Naive thymus-derived CD8-positive, alpha-beta T cell (primary cell): ENCODE measurements at places on chromosomes 7 and 10. TPM values are rescaled to one million over a fixed set of nuclear protein-coding genes. Genes with fewer than 3 reads are reported as not detected.

GRCh38 chr7:123096434-123096833 is 100.9 kb upstream of the TAS2R16 start:
- H3K27ac ChIP-seq: no peak overlapping the region
- no peaks in the 10 kb centered on the region for H3K27me3 ChIP-seq
- H3K4me3 ChIP-seq: no peak overlapping the region

- no peak overlapping the region for H3K4me3 ChIP-seq
- H3K4me1 ChIP-seq: no peaks in the 10 kb centered on the region
- H3K27ac ChIP-seq: no peak overlapping the region
Measured at GRCh38 chr10:68137171-68137570, 27.9 kb downstream of the MYPN start.

GRCh38 chr7:131961054-131961680 is 404.7 kb upstream of the PODXL start:
- H3K4me3 ChIP-seq: no peak overlapping the region
- no peaks in the 10 kb centered on the region for H3K4me1 ChIP-seq
- H3K27me3 ChIP-seq: peaks cover 14% of the 10 kb centered on the region

GRCh38 chr10:111709603-111710002 is 474.0 kb downstream of the GPAM start:
- peaks cover 2% of the 10 kb centered on the region for H3K27me3 ChIP-seq
- no peak overlapping the region for H3K27ac ChIP-seq
- no peak overlapping the region for H3K4me3 ChIP-seq
- DNase-seq: no peak
- no peaks in the 10 kb centered on the region for H3K36me3 ChIP-seq

DNA sequence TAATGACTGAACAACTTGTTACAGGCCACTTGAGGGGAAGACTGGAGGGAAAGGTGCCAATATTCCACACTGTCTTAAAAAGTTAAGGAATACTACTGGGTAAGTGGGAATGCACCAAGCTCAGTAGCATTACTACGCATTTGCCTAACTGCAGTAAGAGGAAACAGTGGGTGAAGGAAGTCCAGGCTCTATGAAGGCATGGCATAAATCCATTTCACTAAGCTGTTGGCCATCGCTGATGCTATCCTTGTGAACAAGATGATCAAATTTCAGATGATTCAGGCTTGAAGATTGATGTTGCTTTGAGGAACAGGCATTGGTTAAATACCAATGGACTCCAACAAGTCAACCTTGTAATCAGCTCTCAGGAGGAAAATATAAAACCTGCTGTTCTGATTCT is 44.2 kb upstream of the TES start:
- peaks cover 6% of the 10 kb centered on the region for H3K27me3 ChIP-seq
- no peak overlapping the region for H3K4me3 ChIP-seq
- no peak overlapping the region for H3K27ac ChIP-seq
- peaks cover 10% of the 10 kb centered on the region for H3K4me1 ChIP-seq

DNA sequence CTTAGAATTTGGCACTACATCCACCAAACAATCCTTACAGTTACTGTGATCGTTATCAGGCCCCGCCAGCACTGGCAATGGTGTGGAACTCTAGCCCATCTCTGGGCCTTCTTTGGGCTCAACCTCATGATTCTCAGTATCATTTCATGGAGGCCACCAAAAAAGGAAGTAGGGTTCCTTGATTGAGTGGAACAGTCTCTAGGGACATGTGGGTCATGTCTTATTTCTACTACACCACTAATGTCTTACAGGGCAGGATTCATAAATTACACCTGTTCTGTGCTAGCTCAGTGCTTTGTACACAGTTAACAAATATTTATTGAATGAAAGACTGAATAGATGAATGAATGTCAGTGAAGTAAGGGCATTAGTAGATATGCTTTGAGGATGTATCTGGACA is 53.9 kb downstream of the AP3M1 start:
- no peak overlapping the region for H3K27ac ChIP-seq
- DNase-seq: no peak
- no peaks in the 10 kb centered on the region for H3K27me3 ChIP-seq
- H3K4me1 ChIP-seq: no peaks in the 10 kb centered on the region
- H3K4me3 ChIP-seq: no peak overlapping the region
- peaks cover 19% of the 10 kb centered on the region for H3K36me3 ChIP-seq

GRCh38 chr7:40162516-40162915 is 27.7 kb downstream of the SUGCT start:
- no peaks in the 10 kb centered on the region for H3K4me1 ChIP-seq
- no peaks in the 10 kb centered on the region for H3K36me3 ChIP-seq
- no peak overlapping the region for H3K4me3 ChIP-seq
- no peak for DNase-seq
- no peak overlapping the region for H3K27ac ChIP-seq
- peaks cover 2% of the 10 kb centered on the region for H3K27me3 ChIP-seq

GRCh38 chr10:132364594-132364970 is 32.4 kb upstream of the PWWP2B start:
- H3K4me3 ChIP-seq: no peak overlapping the region
- peaks cover 11% of the 10 kb centered on the region for H3K4me1 ChIP-seq
- H3K27ac ChIP-seq: peak overlapping the region; percentile 15

- no peaks in the 10 kb centered on the region for H3K36me3 ChIP-seq
- H3K4me3 ChIP-seq: no peak overlapping the region
- DNase-seq: no peak
- H3K27me3 ChIP-seq: no peaks in the 10 kb centered on the region
Measured at GRCh38 chr7:18504965-18505364, 9.4 kb downstream of the HDAC9 start.

DNA sequence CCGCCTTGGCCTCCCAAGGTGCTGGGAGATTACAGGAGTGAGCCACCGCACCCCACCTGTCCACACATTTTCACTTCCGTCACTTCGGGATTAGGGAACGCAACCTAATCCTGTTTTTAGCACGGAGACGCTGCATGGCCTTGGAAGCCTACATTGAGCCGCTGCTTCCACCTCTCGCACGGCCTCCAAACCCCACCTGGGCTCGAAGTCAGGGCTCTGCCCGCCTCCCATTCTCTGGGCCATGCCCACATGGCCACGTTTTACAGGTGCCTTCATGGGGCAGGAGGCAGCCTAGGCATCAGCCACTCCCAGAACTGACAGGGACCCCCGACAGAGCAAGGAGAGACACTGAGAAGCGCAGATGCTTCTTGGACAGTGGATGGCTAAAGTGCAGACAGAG is 100.6 kb downstream of the OAT start:
- H3K27ac ChIP-seq: no peak overlapping the region
- H3K36me3 ChIP-seq: no peaks in the 10 kb centered on the region
- no peaks in the 10 kb centered on the region for H3K27me3 ChIP-seq
- H3K4me3 ChIP-seq: no peak overlapping the region

GRCh38 chr10:114577133-114577532 is 80.9 kb downstream of the ABLIM1 start:
- no peaks in the 10 kb centered on the region for H3K27me3 ChIP-seq
- H3K36me3 ChIP-seq: no peaks in the 10 kb centered on the region
- no peak overlapping the region for H3K27ac ChIP-seq
- no peaks in the 10 kb centered on the region for H3K4me1 ChIP-seq
- no peak overlapping the region for H3K4me3 ChIP-seq

CAMK2B gene
- total RNA-seq: not detected

SLF2 gene
- 46.1 TPM for total RNA-seq

PALD1 gene
- not detected for total RNA-seq

TBX20 gene
- total RNA-seq: not detected

ADAM22 gene
- 7.8 TPM for total RNA-seq

CRTAC1 gene
- not detected for total RNA-seq

SPDYE9 gene
- total RNA-seq: not detected
